ENCODE measurements at places on chromosomes 16 and 17. TPM values are rescaled to one million over a fixed set of nuclear protein-coding genes. Genes with fewer than 3 reads are reported as not detected.

- no peak for DNase-seq
Observed at GRCh38 chr16:66224186-66224585, 142.3 kb upstream of the CDH5 start.

The TBC1D26 gene
- not detected for total RNA-seq

DNA sequence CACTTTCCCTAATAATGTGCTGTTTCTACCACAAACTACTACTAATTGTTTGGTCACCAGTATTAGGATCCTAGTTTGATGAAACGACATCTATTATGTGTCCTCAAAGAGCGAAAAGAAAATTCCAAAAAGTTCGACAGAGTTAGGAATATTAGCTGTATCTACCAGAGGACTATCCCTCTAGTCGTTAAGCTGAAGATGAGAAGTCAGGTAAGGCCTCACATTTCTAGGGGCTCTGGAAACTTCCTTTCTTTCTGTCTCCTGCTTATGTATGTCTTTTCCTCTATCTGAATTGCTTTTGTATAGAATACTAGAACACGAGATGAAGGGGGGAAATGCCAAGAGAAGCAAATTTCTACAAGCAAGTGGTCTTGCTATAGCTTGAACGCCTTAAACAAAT is 1.6 kb downstream of the GLG1 start:
- DNase-seq, result no peak

The CA10 gene
- not detected for total RNA-seq

DNA sequence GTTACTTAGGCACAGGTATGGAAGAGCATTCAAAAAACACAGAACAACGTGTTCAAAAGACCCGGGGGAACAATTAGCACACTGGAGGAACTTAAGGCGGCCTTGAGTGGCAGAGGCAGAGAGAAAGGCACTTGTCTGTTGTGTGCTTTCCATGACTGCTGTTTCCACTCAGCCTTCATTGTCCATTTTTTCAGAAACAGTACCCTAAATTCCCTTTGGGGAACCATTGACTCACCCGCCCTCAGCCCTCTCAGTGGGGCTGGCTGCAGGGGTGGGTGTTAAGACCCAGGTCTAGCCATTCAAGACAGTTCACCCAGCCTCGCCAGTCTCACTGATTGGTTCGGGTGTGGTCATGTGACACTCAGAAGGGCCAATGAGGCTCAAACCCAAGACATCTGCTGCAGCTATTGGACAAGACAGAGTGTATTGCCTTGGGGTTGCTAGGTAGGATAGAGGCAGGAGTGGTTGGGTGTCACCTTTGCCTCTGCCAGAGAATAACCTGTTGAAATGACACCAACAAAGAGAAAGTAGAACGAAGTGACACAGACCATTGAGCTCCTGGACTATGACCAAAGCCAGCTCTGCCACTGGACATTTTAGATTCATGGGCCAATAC is 19.6 kb upstream of the CEP20 start:
- DNase-seq, result peak; percentile 13

GRCh38 chr17:31549121-31549524 is 157.6 kb downstream of the RAB11FIP4 start:
- DNase-seq, result no peak
